Activated T-cell treated with anti-CD3 and anti-CD28 coated beads, Interleukin-2, amount 50 U/mL, for 72 hours (primary cell): ENCODE measurements at places on chromosomes 16 and 17. TPM values are rescaled to one million over a fixed set of nuclear protein-coding genes. Genes with fewer than 3 reads are reported as not detected.
A peak's percentile ranks its signal among the peaks of the same experiment; 100 is the strongest.

ARL5C gene
- 0.16 TPM for total RNA-seq

ARL2BP gene
- total RNA-seq: 30.3 TPM

SEZ6L2 gene
- 0.44 TPM for total RNA-seq

CEP295NL gene
- total RNA-seq: 0.19 TPM

GRCh38 chr16:46830417-46830901 lies 521 bp downstream of the C16orf87 start:
- peaks cover 6% of the 10 kb centered on the region for H3K27me3 ChIP-seq
- DNase-seq: peak; percentile 52
- H3K4me1 ChIP-seq: peaks cover 44% of the 10 kb centered on the region

DNA sequence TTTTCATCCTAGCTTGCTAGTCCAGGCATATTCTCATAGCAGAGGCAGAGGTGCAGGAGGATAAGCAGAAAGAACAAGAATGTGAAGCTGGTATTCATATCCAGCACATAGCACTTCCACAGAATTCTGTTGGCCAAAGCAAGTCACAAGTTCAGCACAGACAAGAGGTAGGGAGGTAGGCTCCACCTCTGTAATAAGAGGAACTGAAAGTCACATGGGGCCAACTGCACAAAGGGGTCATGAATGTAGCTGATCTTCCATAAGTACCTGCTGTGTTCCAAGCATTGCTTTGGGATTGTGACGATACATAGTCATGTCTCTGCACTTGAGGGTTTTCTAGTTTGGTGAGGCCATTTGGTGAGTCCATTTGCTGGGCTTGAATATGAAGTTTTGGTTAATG lies 110.8 kb upstream of the MPHOSPH6 start:
- no peak overlapping the region for H3K4me3 ChIP-seq
- H3K27ac ChIP-seq: no peak overlapping the region
- no peak for DNase-seq

DNA sequence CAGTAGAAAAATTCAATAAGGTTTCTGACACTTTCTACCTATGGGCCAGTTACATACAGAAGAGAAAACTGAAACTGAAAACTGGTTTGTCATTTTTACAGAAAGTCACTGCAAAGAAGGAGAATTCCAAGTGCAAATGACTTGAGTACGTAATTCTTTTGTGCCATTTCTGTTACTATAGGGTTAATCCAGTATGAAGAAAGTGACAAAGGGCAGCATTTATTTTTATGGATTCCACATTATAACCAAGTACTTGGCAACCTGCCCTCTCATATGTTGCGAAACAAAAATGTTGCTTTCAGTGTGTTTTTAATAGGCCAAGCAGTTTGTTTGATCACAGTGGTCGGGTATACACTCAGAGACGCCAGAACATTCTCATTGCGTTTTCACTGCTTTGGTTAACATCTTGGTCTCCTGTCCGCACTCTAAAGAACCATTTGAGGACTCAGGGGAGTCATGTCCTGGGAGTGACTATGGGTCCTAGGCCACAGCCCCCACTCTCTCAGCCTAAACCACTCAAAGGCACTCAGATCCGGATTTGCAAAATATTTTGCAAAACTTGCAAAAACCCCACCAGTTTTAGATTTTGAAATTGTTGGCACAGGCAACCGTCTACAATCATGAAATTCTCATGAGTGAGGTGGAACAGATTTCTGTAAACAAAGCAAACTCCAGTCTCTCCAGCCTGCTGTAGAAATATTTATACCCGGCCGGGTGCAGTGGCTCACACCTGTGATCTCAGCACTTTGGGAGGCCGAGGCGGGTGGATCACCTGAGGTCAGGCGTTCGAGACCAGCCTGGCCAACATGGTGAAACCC lies 15.4 kb upstream of the HELZ start:
- H3K27me3 ChIP-seq: no peaks in the 10 kb centered on the region
- H3K27ac ChIP-seq: no peak overlapping the region
- no peak for DNase-seq
- no peaks in the 10 kb centered on the region for H3K36me3 ChIP-seq

- no peak for DNase-seq
- peaks cover 2% of the 10 kb centered on the region for H3K36me3 ChIP-seq
- H3K27ac ChIP-seq: peak within 1 kb of the TSS; percentile 36
- H3K27me3 ChIP-seq: peaks cover 24% of the 10 kb centered on the region
- peaks cover 27% of the 10 kb centered on the region for H3K4me1 ChIP-seq
- H3K4me3 ChIP-seq: peak within 1 kb of the TSS; percentile 59
These were observed at the start of gene COX6A2 for GRCh38 chr16:31428279-31428597. TSS of gene COX6A2 (minus strand) at chr16:31428360. CDS start at chr16:31428325, 35 bp downstream.

- DNase-seq: no peak
- H3K27me3 ChIP-seq: no peaks in the 10 kb centered on the region
- no peak overlapping the region for H3K4me3 ChIP-seq
- H3K27ac ChIP-seq: no peak overlapping the region
These were observed 27.7 kb downstream of the WWOX start for GRCh38 chr16:78127130-78127529.

DNA sequence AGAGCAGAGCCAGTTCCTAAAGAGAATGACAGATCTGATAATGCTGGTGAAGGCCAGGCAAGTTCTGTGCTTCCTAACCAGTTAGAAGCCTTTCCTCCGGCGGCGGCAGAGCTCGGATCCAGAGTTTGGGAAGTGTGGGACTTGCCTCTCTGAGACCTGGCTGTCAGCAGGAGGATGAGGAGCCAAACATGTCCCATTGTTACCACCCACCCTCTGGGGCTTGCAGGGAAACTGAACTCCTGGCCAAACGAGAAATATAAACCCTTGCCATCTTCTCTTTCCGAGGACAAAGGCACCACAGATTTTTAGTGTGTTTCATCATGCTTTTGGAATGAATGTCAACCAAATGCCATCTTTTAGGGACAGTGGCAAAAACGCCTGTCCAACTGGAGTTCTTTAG lies 80.2 kb upstream of the SMURF2 start:
- H3K4me1 ChIP-seq: peaks cover 10% of the 10 kb centered on the region
- no peak for DNase-seq
- no peaks in the 10 kb centered on the region for H3K36me3 ChIP-seq
- H3K4me3 ChIP-seq: no peak overlapping the region
- no peaks in the 10 kb centered on the region for H3K27me3 ChIP-seq
